ENCODE measurements at places on chromosomes 12 and 14. TPM values are rescaled to one million over a fixed set of nuclear protein-coding genes. Genes with fewer than 3 reads are reported as not detected.

Gene PROX2
- not detected for total RNA-seq

Gene SLC17A8
- total RNA-seq, result not detected

Gene CLEC4E
- not detected for total RNA-seq

Gene PRPH
- not detected for total RNA-seq

Gene PMEL
- 0.63 TPM for total RNA-seq

Gene LGR5
- not detected for total RNA-seq

Gene AMDHD1
- under 0.01 TPM for total RNA-seq

Gene SLCO1B1
- not detected for total RNA-seq

Gene RTN1
- total RNA-seq, result under 0.01 TPM

Gene ACOT6
- total RNA-seq, result not detected

Gene JAG2
- 37.5 TPM for total RNA-seq

Gene HNF1A
- not detected for total RNA-seq

Gene MYH6
- not detected for total RNA-seq

Gene TTC6
- 0.13 TPM for total RNA-seq

Gene DIO3
- not detected for total RNA-seq

Gene CD69
- total RNA-seq, result 0.39 TPM

Gene ZC3H14
- total RNA-seq, result 44.3 TPM

Gene TMEM63C
- total RNA-seq, result 0.77 TPM

Gene CLEC12A
- not detected for total RNA-seq

Gene JDP2
- total RNA-seq, result 8.5 TPM

Gene KRT77
- total RNA-seq, result not detected

Gene METTL3
- total RNA-seq, result 46.1 TPM

Gene UBE3B
- total RNA-seq, result 23.0 TPM

Gene MPHOSPH9
- total RNA-seq, result 37.7 TPM

Gene KRT6C
- not detected for total RNA-seq

Gene SLC25A47
- not detected for total RNA-seq

Gene MED6
- 17.7 TPM for total RNA-seq
